NCI-H2171 (cell line): ENCODE measurements at places on chromosomes 7 and 10.
A peak's percentile ranks its signal among the peaks of the same experiment; 100 is the strongest.

- no peak for DNase-seq
Measured at GRCh38 chr10:74612195-74612594, 214.2 kb upstream of the KAT6B start.

- DNase-seq: no peak
Measured at GRCh38 chr7:4556868-4557793, 125.0 kb upstream of the FOXK1 start.

GRCh38 chr7:16982640-16983350, 101.0 kb upstream of the AGR3 start:
- peak; percentile 19 for DNase-seq

DNA sequence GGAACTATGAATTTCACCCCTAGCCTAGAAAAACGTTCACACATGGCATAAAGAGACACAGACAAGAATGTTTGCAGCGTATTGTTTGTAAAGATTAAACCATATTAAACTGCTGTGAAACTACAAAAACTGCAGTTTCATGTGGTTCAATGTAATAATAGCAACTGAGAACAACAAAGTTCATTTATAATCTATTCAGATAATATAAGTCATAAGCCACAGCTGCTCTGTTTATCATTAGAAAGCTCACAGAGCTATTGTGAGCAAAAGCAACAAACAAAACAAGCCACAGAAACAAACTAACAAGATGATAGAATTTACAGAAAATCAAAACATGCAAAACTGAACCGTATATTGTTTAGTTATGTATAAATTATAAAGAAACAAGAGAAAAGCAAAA, 113.5 kb downstream of the AHR start:
- DNase-seq: no peak

DNA sequence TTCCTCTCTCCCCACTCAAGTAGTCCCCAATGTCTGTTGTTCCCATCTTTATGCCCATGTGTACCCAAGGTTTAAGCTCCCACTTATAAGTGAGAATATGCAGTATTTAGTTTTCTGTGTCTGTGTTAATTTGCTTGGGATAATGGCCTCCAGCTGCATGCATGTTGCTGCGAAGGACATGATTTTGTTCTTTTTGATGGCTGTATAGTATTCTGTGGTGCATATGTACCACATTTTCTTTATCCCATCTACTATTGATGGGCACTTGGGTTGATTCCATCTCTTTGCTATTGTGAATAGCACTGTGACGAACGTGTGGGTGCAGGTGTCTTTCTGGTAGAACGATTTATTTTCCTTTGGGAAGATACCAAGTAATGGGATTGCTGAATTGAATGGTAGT, 170.2 kb upstream of the AUTS2 start:
- no peak for DNase-seq

DNA sequence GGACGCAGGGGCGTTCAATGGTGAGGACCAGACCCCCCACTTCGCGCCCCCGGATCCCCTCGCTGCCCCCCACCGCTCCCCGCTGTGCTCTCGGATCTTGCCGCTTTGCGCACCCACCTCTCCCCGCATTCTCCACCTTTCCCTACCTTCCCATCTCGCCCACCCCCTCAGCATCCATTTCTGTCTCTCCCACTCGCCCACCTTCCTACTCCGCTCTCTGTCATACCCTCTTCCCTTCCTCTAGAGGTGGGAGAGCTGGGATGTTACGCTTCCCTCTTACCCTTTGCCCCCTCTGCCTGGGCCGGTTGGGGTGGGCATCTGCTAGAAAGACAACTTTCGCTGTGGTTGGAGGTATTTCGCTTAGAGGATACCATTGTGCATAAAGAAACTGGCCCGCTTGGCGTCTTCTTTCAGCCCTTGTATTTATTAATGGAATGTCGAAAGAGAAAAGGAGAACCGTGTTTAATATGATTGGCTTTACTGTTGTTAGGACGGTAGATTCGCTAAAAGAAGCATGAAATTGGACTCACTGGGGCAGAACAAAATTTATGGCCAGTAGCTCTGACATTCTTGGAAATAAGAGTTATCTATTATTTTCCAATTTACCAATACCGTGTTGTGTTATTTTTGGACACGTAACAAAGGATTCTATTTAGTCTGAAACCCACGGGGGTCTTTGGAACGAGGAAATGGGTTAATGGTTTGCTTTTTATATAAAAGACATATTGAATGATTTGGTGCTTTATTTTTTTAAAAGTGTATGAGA, 873 bp downstream of the PRKAR2B start:
- no peak for DNase-seq

DNA sequence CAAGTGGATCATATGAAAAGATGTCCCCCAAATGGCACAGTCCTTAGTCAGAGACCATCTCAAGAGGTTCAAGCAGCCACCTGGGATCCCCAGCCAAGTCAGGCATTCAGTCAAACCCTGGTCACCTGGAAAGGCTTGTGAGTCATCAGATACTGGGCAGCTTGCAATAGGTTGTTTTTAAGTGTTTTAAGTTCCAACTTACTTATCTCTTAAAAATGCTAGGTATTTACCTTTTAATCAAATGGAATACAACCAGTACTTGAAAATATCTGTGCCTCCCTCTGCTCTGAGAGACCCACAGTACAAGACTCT, 262.2 kb downstream of the WDR11 start:
- DNase-seq: no peak

DNA sequence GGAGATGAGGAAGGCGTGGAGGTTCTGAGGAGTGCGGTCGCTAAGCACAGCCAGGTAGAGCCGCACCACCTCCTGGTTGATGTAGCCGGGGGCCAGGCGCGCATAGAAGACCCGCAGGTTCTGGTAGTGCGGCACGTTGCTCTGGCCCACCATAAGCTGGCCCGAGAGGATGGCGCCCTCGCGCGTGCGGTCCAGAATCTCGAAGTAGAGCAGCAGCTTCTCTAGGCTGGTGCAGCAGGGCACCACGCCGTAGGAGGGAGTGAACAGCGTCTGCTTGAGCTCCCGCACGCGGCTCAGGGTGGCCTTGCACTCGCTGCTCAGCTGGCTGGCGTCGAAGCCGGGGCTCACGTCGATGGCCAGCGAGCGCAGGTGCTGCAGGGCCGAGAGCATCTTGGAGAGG, 77.8 kb upstream of the TNRC18 start:
- no peak for DNase-seq

GRCh38 chr10:119061352-119061751, 19.3 kb downstream of the EIF3A start:
- DNase-seq: no peak

DNA sequence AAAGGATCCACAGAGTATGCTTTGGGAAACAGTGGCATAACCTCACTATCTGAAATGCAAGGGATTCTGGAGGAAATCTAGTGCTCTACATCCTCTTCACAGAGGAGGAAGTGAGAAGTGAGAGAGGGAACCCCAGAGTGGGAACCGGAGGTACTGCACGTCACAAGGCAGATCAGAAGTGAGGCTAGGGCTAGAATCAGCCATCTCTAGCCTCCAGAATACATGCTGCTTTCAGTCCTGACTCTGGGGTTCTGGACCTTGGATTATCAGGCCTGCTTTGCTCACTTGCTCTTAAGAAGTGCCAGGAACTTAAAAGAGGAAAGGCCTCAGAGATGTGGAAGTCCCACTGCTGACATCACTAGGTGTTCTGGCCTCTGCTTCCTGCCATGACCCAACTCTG, 25.7 kb downstream of the ZNF503 start:
- no peak for DNase-seq

DNA sequence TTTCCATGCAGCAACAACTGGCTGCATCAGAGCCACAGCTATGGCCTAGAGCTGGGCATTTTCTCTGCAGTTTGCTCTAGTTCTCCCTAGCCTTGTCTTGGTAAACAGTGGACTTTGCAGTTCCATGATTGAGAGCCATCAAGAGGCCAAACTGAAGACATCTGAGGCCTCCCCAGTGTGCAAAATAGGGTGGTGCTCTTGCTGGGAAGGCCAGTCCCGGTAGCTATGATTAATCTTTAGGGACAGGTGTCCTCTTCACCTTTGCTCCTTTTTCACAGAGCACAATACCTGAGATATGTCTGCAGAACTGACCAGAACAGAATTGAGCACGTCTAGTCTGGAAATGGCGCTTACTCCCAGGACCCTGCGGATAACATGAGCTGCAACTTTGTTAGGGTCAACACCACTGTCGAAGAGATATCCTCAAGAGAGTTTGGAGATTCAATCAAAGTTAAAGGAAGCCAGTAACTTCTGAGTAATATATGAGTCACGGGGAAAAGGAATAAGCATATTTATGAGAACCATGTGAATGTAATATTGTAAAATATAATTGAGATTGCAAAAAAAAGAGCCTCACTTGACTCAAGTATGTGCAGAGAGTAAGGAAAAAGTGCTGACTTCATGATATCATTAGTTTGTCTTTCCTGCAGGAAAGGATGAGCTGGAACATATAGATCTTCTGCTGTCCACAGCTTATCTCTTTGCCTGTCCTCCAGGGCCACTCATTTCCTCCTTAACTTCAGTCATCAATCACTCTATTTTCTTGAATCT, 76.7 kb downstream of the ANK3 start:
- DNase-seq: no peak

GRCh38 chr10:387909-388660, 252.8 kb downstream of the ZMYND11 start:
- DNase-seq: no peak

DNA sequence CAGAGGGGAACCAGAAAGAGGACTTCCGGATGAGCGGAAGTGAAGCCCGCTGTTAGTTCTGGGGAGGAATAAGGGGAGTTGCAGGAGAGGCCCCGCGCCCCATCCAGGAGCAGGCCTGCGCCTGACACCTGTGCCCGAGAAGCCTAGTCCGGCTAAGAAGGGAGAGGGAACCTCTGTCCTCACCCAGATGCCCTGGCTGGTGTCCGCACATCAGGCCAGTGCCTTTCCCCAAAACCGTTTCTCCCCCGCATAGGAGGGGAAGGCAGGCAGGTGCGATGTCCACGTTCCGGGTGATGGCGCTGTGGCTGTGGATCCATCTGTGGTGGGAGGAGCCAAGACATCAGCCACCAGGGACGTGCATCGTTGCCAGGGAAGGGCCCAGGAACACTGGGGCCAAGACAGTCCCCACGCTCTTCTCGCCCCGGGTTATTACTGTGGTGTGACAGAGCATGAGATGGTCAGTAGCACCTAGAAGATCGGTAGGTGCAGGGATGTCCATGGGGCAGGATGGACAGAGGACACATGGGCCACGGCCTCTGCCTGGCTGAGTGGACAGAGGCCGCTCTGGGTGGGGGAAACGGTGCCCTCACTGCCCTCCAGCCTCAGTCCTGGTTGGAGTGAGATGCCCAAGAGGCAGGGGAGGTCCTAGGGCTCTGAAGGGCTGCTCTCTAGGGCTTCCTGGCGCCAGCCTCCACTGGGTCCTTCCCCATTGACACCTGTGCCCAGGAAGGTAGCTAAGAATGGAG, 262.7 kb downstream of the CELF2 start:
- DNase-seq: no peak

- DNase-seq: peak; percentile 13
Measured at GRCh38 chr7:95608359-95609173, 12.2 kb upstream of the PDK4 start.

DNA sequence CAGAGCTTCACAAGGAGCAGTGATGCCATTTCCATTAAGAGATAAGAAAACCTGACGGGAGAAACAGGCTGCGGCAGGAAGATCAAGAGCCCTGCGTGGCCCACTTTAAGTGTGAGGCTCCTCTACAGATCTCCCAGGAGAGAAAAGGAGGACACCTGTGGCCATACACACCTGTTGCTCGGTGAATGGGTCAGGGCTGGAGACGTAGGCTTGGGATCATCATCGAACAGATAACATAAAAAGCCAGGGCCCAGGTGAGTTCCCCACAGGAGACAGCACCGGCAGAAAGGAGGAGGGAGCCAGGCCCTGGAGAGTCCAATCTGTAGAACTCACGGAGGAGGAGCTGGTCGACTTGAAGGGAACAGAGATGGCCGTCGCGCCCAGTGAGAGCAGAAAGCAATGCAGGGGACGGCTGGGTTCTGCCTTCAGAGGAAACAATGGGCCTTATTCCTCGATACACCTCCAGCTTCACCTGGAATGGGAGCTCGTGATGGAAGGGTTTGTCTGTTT, 556.8 kb downstream of the DNAJB6 start:
- DNase-seq: no peak

- no peak for DNase-seq
Measured at GRCh38 chr10:47049056-47049851, 138.0 kb downstream of the PTPN20 start.

DNA sequence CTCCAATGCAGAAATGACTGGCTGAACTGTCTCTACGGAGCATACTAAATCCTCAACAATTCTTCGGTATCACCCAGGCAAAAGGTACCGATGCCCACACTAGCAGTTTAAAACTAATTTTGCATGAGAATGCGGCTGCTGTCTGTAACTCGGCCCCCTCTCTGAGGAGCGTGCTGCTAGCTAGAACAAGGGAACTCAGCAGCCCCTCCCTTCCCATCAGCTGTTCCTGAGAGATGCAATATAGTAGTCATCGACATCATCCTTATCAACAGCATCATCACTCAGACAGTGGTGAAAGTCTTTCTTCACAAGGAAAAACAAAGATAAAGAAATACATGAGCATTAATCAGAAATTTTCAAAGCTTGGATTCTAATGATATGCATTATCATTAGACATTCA, 189.1 kb upstream of the FRMD4A start:
- DNase-seq: no peak

- DNase-seq: no peak
Measured at GRCh38 chr7:69517985-69518704, 80.1 kb upstream of the AUTS2 start.

DNA sequence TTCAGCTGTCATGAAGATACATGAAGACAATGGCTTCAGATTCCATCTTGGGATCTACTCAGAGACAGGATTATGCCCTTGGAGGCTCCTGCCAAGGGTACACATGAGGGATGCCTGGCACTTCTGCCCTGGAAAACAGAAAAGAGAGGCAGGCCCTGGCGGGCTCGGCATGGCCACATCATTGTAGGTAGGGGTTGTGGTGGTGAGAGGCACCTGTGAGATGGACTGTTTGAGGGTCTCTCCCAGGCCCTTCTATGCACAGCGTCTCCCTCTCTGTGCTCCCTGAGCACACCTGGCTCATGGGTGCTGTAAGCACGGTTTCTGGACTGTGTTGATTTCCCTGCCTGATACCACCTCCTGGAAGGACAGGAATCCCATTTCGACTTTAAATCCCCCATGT, 304.3 kb downstream of the GLRX3 start:
- DNase-seq: no peak

DNA sequence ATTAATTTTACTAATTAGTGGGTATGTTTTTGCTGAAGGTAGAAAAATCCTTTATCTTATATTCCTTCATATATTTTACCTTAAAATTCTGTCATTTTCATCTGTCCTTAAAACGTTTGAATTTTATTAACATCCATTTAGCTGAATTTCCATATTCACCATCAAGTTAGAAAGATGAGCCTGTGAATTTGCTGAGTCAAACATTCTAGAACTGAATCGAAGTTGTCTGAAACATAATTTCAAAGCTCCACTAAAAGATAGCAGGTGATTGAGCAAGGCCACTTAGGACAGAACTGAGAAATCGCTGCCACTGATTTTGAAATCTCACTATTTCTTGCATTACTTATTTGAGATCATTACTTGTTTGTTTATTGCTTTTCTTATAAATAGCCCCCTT, 17.5 kb downstream of the HGF start:
- no peak for DNase-seq

DNA sequence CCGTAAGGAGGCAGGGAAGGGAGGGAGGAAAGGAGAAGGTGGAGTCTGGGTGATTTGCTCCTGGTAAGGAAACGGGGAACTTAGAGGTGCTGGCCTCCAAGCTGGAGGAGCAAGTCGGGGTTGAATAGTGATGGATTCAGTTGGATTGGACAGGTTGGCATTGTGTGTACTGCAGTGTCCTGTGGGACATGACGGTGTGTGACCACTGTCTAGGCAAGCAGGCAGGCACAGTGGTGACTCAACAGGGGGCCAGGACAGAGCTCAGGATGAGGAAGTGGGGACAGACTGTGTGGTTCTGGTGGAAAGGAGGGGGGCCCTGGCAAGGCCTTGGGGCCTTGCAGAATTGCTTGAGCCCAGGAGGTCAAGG, 48.8 kb downstream of the COL26A1 start:
- DNase-seq: no peak
